ENCODE measurements at places on chromosomes 3 and 15.

DNA sequence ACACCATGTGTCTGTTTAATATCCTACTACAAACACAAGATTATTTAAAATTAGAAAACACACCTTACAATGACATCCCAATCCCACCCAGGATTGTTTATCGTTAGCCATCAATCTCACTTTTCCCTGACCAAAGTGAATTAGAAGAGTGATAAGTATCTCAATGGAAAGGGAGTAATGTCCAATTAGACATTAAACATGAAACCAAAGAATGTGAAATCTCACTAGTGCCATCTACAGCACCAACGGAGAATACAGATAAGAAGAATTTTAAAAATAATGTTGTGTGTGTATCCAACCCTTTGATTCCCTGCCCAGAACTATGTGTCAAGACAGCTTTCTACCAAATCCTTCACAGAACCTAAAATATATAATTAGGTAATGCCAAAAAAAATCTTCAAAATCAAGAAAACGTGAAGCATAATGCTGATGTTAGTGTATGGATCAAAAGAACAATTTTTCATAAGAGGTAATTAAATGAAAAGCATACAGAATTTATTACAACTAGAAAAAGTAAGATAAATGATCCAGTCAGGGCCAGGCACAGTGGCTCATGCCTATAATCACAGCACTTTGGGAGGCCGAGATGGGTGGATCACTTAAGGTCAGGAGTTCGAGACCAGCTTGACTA, 64.2 kb downstream of the SCAPER start:
- DNase-seq = no peak

DNA sequence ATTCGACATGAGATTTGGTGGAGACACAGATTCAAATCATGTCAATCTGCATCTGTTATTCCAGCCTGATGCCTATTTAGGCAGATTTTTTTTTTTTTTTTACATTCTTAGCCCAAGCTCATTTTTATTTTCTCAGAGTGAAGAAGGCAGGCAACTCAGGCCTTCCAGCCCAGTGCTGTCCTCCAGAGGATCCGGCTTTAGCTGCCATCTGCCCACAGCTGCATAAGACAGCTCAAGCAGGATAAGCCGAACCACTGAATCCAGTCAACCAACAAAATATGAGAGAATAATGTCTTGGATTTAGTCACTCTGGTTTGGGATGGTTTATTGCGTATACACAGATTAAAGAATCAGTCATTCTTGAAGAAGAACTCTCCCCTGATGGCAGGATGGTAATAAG, 19.9 kb upstream of the COLQ start:
- DNase-seq = no peak

GRCh38 chr15:56244038-56244810, 545 bp upstream of the RFX7 start:
- peak; percentile 15 for DNase-seq

- no peak for DNase-seq
Measured at GRCh38 chr3:45739991-45740390, 50.8 kb downstream of the SACM1L start.

DNA sequence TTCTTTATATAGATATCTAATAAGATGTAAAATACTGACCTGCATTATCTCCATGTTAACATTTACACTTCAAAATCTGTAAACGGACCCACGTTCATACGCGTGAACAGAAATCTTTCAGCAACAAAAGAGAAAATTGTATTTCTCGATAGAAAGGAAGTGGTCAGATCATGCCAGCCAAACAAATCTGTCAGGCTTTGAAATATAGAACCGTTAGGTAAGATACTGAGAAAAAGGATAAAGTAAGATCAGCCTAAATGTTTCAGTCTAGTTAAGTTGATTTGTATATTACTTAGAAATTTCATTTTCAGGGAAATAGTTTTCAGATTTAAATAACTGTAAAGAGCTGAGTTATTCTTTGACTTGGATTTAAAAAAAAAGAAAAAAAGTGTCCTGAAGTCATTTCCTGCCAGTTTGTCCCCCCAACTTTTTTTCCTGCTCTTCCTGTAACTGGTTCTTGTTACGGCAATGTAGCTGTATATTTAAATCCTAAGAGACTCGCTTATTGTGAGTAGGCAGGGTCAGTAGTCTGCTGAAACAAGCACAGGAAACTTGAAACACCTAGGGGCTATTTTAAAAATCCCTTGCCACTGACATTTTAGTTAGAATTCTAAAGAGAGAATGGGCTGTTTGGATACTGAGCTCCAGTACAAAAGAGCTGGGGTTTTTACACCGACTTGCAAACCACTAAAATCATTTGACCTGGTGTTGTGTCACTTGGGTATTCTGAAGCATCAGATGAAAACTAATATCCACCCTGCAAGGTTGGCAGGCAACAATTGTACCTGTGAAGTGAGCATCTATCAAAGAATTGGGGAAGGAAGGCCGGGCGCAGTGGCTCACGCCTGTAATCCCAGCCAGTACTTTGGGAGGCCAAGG, 237.5 kb downstream of the UBE2E2 start:
- DNase-seq = peak; percentile 1

DNA sequence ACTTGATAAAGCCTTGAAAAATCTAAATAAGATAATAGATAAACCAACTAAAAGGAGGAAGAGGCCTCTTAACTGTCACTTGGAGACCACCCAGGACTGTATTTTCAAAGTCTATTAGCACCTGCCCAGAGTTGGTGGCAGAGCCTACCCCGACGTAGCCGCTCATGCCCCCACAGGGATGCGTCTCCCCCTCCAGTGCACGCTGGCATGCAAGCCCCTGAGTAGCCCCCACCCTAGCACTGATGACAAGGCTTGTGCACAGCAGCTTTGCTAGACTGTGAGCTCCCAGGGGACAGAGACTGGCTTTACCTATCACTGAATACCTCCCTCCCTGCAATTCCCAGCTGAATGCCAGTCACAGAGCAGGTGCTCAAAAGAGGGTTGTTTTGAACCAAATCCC, 54.1 kb upstream of the HES1 start:
- DNase-seq = no peak

GRCh38 chr3:124653071-124653796, 77.0 kb upstream of the UMPS start:
- no peak for DNase-seq

DNA sequence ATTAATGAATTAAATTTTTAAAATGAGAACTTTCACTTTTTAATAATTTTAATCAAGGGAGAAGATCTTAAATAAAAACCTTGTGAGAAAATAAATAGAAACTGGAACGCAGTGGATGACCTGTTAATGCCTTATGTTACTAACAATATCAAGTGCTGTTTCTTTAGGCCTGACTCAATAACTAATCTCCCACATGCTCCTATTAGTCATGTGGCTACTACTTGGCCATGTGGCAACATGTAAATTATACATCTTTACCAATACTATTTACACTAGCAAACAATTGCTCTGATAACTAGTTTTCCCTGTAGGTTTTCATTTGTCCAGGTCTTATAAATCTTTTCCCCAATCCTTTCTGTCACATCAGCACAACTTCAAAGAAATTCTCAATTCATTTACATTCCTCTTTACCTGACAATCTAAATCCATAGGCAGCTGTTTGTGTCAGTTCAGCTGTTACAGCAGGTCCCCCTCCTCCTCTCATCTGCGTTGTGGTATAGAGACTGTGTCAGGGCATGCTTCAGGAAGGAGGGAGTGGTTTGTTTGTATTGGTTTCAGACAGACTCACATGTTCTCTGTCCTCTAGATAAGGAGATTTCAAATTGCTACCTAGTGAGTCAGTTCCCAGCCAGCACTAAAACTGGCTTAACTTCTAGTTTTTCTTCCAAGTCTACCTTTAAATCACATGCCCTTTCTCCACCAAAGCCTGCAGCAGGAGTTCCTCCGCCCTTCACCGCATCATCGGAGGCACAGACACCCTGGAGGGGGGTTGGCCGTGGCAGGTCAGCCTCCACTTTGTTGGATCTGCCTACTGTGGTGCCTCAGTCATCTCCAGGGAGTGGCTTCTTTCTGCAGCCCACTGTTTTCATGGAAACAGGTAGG, 11.3 kb upstream of the C3orf52 start:
- no peak for DNase-seq

DNA sequence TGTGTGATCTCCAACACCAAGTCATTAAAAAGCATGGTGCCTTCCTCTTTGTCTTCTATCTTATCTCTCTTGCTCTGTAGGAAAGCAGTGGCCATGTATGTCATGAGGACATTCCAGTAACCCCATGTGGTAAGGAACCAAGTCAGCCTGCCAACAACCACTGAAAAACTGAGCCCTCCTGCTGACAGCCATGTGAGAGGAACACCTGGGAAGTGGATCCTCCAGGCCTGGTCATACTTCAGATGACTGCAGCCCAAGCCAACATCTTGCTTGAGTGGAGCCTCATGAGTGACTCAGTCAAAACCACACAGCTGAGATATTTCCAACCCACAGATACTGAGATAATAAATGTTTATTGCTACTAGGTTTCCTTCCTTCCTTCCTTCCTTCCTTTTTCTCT, 597.3 kb downstream of the ZIC1 start:
- no peak for DNase-seq

DNA sequence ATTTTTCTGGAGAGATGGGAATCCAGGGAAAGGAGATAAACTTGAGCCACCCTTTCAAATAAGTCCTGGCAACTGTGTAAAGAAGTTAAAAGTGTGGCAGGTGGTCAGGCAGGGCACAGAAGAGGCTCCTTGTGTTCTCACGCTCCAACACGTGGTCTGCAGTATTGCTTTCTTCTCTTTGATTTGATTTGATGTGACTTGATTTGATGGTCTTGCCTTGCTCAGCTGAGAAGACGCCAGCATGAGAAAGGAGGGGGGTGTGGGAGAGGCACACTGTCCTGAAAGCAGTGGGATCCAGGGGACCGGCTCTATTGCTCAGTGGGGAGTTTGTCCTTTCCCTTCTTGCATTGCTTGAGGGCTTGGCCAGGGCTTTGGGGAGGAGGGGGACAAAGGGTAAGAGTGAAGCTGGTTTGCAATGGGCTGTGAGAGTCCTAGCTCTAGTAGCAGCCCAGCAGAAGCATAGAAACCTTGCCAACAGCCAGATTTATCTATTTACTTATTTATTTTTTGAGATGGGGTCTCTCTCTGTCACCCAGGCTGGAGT, 25.7 kb upstream of the NEO1 start:
- DNase-seq = no peak

- DNase-seq = no peak
Measured at GRCh38 chr15:81088470-81089013, 45.5 kb upstream of the CFAP161 start.

DNA sequence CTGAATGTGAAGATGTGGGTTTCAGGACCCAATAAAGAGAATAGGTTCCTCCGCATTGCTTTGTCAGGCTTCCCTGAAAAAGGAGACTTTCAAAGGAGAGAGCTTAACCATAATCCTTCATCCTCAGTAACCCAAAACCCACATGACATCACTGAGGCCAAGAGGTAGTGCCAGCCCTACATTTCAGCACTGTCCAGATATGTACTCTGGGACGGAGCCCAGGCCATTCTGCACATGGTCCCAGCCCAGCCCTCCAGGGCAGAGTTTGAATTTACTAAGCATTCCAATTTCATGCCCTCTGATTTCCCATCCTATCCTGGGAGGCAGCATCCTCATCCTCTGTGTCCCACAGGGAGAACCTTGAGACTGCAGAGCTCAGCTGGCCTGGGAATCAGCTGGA, 210.5 kb downstream of the GABRB3 start:
- no peak for DNase-seq

- no peak for DNase-seq
Measured at GRCh38 chr3:95097493-95097892, 1034.6 kb downstream of the NSUN3 start.

GRCh38 chr15:22950256-22950990, 29.7 kb downstream of the CYFIP1 start:
- no peak for DNase-seq

DNA sequence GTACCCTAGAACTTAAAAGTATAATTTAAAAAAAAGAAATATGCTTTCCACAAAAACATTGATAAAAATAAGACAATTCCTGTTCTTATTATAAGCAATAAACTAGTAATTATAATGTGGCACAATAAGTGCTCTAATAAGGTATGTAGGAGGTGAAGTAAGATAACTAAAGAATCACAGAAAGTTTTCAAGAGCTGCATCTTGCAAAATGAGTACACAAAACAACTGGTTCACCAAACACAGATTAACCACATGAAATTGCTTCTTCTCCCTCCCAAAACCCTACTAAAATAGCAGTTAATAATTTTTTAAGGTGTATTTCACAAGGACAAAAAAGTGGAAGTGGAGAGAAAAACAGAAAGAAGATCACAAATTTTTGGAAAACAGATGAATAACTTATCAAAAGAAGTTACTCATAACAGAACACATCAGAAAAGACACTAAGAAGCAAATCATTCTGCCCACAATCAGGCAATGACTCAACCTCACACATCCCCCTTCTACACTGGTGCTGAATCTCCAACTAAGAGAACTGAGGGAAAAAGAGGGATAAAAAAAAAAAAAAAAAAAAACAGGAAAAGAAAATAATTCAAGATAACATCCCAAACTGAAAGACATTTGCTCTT, 64.2 kb downstream of the TBC1D5 start:
- DNase-seq = no peak

GRCh38 chr3:113259196-113259595, 47.8 kb downstream of the BOC start:
- no peak for DNase-seq

- DNase-seq = peak; percentile 14
Measured at GRCh38 chr15:77181305-77182074, 110.6 kb upstream of the TSPAN3 start.

DNA sequence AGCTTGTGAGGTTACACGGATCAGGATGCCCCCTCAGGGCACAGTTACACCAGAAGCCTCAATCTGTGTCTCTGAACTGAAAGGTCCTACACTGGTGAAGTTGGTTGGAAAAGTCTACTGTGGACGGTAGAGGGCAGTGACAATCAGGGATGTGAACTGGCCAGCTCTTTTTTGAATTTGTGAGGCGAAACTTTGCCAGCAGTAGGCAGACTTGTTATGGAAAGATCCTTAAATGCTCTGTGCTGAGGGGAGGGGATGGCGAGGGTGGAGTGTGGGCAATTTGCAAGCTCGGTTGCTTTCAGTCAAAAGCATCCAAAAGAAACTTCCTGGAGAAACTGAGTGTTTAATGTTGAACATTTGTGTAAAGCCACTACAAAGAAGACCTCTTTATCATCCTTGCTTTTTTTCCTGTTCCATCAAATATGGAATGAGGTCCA, 127.4 kb upstream of the ABHD17C start:
- DNase-seq = no peak

DNA sequence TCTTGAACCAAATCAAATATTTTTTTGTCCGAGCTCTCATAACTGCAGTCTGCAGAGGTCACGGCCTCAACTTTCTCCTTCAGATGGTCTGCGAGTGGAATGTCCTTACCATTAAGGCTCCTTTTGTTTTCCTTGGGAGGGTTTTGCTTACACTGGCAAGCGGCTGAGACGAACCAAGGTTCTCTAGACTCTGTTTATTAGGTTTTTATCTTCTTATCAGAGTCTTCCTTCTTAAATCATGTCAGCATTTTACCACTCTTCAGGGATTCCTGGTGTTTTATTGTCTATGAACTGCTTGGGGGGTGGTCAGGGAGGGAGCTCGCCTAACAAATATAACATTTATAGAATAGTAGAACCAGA, 773.7 kb upstream of the NR2F2 start:
- DNase-seq = no peak

GRCh38 chr3:194196876-194197275, 60.9 kb downstream of the HES1 start:
- DNase-seq = no peak

Measured in memory B cell (primary cell).